Fibroblast of skin of left quadriceps (primary cell): ENCODE measurements at places on chromosomes 1 and 21.

- no peak for DNase-seq
These were observed 10.4 kb upstream of the MRPL9 start for GRCh38 chr1:151773702-151774101.

DNA sequence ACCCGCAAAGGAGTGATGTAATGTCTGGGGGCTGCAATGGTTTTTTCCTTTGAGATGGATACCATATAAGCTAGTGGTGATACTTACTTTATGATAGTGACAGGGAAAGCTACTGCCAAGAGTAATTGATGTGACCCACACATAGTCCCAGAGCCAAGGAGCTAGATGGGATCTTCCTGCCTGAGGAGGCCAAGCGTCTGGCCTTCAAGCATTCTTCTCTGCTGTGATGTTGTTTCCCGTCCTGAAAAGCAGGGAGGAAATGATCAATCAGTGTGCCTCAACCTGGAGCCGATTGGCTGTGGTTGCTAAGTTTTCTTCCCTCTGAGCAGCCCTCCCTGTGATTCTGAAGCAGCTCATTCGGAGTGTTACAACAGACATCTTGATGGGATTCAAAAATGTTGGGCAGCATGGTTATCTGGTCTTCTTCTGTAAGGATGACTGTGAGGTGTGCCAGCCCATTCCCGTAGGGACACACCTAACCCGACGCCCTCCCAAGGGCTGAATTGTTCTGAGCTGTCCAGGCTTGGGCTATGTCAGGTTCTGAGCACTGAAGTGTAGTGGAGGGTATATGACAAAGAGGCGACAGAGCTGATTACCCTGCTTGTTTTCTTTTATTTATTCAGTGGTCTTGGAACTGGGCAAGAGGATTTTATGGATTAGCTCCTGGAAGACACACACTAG, 56.7 kb downstream of the UCK2 start:
- DNase-seq, result no peak

DNA sequence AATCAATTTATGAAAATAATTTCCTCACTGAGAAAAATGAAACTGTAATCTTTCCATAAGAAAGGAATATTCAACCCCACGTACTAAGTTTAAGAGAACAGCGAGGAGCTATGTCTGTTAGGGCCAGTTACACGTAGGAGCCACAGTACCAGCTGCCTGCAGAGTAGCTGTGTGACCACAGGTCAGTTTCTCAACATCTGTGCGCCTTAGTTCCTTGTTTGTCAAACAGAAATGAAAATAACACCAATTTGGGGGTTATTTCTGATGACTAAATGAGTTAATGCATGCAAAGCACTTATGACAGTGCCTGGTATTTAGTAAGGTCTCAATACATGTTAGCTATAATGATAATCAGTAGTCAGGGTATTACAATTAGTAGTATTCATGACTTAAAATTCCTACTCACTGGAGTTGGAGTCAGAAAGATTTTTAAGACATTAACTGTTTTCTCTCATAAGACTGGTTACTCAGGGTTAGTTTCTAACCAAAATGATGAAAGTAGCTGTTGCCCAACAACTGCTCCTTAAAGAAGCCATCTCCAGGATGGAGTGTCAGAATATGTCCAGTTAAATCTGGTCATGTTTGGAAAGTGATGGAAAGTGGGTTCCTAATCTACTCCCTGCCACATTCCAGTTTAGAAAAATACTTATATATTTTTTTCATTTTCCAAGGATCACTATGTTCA, 85.8 kb upstream of the ZNF648 start:
- no peak for DNase-seq

- no peak for DNase-seq
These were observed 232.6 kb upstream of the PLXNA2 start for GRCh38 chr1:208476846-208477170.

- no peak for DNase-seq
These were observed 87.7 kb downstream of the KCNJ6 start for GRCh38 chr21:37828556-37828955.

GRCh38 chr1:8109216-8109615, 83.1 kb upstream of the ERRFI1 start:
- DNase-seq, result no peak

DNA sequence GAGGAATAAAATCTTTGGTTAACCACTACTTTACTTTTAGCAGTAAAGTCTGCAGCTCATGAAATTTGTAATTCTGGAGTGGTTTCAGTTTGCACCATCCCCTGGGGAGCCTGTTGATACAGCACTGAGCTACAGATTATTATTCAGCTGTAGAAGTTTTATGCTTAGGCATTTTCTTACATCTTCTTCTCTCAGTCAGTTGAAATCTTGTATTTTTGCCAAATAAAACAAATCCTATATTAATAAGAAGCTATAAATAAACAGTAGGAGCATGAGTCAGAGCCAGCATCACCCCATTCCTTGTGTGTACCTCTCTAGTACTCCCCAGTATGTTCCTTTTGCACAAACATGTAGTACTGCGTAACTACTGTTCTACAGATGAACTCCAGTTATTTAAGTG, 118.9 kb downstream of the ATF6 start:
- DNase-seq, result peak; percentile 87

DNA sequence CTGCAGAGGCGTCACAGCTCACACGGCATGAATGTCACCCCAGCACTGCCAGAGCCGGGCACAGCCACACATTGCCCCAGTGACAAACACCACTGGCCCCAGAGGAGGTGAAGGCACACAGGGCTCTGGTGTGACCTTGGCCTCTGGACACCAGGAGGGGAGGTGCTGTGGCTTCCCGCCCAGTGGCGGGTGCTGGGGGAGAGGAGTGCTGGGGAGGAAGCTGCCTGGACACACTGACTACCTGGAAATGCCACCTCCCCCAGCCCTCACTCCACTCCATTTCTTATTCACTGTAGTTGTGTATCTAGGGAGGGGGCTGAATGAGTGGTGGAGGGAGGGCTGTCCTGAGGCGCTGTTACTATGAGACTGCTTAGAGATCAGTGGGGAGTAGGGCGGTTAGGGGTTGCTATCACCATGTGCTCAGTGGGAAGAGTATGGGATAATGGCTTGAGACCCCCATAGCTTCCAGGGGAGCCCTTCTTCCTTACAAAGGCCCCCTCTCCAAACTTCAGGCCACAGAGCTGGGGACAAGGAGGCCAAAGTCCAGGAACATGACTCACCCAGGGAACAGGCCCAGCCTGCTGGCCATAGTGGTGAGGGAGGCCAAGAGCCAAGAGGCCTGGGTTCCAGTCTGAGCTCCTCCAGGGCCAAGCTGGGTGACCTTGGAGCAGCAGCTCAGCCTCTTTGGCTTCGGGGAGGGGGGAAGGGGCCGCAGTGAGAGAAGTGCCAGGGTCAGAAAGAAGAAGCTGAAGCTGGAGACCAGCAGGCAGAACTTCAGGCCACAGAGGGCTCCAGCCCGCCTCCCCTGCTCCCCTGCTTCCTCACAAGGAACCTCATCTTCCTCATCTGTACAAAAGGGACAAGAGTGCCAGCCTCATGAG, 40.1 kb downstream of the AHDC1 start:
- DNase-seq, result no peak

- DNase-seq, result no peak
These were observed 3.4 kb downstream of the HCRTR1 start for GRCh38 chr1:31620631-31621497.

DNA sequence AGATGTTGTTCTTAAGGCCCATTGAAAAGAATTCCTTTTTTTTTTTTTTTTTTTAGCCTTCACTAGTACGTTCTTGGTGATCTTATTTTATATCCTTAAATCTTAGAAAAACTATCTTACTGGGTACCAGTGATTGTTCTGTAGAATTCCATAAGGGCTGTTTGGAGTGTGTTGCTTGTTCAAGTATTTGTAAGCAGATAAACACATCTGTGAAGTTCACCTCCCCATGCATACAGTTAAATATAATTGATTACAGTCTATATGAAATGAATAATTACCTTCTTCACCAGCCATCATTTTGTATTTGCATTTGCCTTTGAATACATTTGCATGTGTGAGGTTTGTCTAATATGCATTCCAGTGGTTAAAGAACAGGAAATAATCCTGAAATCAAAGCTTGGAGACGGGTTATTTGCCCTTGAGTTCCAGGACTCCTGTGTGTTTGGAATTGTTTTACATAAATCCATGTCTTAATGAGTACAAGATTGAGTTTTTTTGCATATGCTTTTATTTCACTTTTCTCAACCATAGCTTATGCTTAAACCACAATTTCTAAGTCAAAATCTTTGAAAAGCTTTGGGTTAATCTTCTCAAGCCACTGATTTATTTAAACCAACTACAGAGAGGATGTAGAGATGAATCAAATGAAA, 73.1 kb downstream of the VPS13D start:
- DNase-seq, result peak; percentile 32

- no peak for DNase-seq
These were observed 23.3 kb downstream of the SLC6A17 start for GRCh38 chr1:110173466-110174105.
